ENCODE measurements at places on chromosomes 6 and 20. TPM values are rescaled to one million over a fixed set of nuclear protein-coding genes. Genes with fewer than 3 reads are reported as not detected.

The VSTM2L gene
- total RNA-seq, result 0.53 TPM

The METTL24 gene
- 2.1 TPM for total RNA-seq

The SOX4 gene
- 16.2 TPM for total RNA-seq

The OVOL2 gene
- not detected for total RNA-seq

The SLC35F1 gene
- total RNA-seq, result not detected

The TP53TG5 gene
- total RNA-seq, result not detected

The KCNK5 gene
- total RNA-seq, result 0.06 TPM

The SDHAF4 gene
- 4.9 TPM for total RNA-seq

The SLC35D3 gene
- total RNA-seq, result not detected

The EDN1 gene
- 5.2 TPM for total RNA-seq

The PROCR gene
- 125 TPM for total RNA-seq

The TREM2 gene
- total RNA-seq, result not detected

The PSORS1C2 gene
- total RNA-seq, result not detected

The CST5 gene
- not detected for total RNA-seq

The CNR1 gene
- total RNA-seq, result 1.3 TPM

The RIMS1 gene
- total RNA-seq, result 2.2 TPM

The PTCHD4 gene
- total RNA-seq, result 1.2 TPM

The WFDC2 gene
- not detected for total RNA-seq

The SIRPA gene
- 6.3 TPM for total RNA-seq

The ADGRG6 gene
- under 0.01 TPM for total RNA-seq

The MDFI gene
- total RNA-seq, result 0.19 TPM
